ENCODE measurements at places on chromosomes 5 and 9.

DNA sequence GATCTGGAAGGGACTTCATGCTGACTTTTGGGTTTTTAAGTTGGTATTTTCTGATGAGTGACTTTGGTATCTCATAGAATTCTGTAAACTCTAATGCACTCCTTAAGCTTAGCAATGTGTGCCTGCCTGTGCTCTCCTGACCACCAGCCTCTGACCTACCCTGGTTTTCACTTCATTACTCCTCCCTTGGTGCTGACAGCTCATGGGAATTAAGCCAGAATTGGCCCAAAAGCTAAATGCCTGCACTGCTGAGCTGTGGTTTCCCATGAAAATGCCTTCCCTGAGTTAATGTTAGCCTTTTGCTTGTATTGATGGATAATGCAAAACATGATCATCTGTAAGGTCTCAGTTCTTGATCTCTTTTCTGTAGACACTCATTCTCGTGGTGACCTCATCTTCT is 308.0 kb downstream of the DOCK8 start:
- DNase-seq: no peak

GRCh38 chr9:91886414-91887076 is 63.5 kb downstream of the ROR2 start:
- DNase-seq: no peak

GRCh38 chr9:37412431-37413151 is 9.9 kb upstream of the GRHPR start:
- DNase-seq: no peak

- no peak for DNase-seq
These were observed 14.2 kb downstream of the UNC5A start for GRCh38 chr5:176824604-176825003.

DNA sequence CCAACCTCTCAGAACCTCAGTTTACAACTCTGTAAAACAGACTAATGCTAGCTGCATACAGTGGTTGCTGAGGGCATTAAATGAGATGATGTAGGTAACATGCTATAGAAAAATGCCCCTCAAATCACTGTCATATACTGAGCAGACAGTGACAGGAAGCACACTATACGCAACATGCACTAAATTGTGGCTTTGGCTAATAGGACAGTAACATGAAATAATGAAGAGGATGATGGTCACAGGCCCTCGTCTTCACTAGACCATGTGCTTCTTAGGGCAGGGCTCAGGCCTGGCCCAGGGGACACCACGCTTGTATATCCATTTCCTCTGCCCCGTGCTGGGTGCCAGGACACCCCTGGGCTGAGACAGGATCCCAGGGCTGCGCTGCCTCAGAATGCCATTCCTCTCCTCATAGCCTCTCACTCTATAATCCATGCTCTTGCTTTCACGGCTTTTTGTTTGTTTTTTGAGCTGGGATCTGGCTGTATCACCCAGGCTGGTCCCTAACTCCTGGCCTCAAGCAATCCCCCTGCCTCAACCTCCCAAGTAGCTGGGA is 18.9 kb downstream of the CSF1R start:
- no peak for DNase-seq

DNA sequence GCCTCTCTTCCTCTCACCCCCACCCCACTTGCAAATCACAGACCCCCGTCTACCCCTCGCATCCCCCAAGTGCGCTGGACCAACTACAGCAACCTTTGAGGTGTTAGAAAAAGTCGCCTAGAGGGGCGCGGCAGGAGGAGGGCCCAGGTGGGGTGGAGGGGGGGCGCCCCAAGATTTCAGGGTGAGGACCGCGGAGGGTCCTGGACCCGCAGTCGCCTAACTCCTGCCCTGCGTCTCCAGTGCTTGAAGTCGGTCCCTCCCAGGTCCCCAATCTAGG is 379 bp upstream of the EGFLAM start:
- DNase-seq: no peak

DNA sequence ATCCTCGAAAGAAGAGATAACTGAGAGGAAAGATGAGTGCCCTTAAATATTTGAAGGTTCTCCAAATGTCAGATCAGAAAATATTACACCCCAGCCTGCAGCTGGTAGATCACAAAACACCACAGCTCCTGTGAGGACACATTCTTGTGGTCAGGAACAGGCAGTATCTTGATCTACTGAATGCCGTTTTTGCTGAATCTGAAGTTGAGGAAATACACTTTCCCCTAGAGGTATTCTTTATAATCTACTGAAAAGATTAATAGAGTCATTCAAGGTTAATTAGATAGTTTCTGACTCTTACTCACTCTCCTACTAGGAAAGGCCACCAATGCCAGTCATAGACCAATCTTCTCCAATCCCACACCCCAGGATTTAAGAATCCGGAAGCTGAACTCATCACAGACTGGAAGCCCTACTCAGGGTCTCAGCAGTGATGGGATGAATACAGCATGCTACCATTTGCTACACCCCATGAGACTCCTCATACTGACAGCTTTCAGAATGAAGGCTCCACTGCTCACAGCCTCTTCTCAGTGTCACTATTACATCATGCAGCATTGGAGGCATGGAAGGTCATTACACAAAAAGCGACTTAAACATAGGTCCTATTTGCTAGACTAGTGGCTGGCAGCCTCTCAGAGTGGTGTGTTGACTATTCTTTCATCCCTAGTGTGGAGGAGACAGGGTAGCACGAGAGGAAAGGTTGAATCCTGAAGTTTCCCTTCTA is 143.9 kb upstream of the SLC1A3 start:
- no peak for DNase-seq

DNA sequence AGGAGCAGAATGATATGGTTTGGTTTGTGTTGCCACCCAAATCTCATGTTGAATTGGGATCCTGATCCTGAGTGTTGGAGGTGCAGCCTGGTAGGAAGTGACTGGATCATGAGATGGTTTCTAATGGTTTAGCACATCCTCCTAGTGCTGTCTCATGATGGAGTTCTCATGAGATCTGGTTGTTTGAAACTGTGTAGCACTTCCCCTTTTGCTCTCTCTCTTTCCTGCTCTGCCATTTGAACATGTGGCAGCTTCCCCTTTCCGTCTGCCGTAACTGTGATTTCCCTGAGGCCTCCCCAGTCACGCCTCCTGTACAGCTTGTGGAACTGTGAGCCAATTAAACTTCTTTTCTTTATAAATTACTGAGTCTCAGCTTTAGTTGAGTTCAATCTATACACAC is 756.8 kb upstream of the CDH6 start:
- DNase-seq: no peak

DNA sequence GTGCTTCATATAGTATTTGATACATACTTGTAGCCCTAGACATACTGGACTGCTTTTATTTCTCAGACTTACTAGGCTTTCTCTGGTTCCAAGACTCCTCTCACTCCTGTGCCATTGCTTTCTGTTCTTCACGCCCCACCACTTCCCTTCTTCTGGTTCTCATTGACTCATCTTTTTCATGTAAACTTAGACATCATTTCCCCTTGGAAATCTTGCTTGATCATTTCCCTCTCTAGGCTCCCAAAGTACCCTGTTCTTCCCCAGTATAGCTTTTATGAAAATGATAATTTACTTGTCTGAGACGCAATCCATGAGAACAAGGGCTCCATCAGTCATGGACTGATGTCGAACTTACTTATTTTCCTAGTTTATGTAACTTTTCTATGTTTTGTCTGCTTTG is 83.5 kb downstream of the TLR4 start:
- no peak for DNase-seq

DNA sequence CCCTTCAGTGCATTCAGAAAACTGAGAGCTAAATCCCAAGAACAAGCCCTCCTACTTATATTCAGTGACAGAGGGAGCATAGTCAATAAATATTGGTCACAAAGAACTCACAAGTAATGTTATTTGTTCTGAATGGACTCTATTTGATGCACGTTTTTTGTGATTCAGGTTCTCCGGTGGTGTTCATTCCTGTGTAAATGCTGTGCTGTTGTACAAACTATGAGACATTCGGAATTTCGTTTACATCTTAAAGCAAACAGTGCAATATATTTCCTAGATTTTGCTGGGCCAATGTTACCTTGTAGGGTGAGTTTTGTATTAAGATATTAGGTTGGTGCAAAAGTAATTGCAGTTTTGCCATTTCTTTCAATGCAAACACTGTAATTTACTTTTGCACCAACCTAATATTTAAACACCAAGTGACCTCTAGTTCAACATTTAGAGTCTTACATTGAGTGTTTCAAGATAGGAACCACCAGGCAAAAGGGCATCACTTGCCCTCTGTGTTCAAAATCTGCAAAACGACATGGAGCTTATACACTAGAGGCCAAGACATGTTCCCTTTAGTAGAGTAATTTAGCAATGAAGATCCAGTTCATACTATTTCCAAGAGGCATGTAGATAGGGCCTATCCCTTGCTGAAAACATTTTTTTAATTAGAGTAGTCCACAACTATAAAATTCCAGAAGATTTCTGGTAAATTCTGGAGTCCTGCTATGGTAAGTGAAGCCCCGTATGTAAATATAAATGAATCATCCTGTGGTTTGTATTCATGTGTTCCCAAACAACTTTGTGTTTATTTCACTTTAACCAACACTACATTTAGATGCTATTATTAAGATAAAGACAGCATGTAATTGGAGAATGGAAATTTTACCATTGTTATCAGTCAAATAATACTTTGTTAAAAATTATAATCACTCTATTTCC is 444.0 kb upstream of the PTGER4 start:
- DNase-seq: no peak

DNA sequence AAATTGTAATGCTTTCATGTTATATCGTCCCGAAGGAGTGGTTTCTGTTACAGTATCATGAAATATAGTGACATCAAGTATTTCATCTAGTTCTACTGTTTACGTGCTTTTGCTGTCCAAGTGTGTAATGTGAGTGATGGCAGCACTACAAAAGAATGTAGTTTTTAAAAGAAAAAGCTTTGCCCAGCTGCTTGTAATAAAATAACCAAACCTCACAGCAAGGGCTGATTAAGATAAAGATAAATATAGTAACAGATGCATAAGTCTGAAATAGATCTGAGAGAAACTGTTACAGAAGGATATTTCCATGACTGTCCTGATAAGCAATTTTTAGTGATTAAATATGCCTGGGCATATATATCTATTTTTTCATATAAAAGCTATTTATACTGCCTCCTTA is 106.4 kb downstream of the AUH start:
- DNase-seq: no peak

- no peak for DNase-seq
These were observed 174.4 kb upstream of the MSX2 start for GRCh38 chr5:174550026-174550425.

DNA sequence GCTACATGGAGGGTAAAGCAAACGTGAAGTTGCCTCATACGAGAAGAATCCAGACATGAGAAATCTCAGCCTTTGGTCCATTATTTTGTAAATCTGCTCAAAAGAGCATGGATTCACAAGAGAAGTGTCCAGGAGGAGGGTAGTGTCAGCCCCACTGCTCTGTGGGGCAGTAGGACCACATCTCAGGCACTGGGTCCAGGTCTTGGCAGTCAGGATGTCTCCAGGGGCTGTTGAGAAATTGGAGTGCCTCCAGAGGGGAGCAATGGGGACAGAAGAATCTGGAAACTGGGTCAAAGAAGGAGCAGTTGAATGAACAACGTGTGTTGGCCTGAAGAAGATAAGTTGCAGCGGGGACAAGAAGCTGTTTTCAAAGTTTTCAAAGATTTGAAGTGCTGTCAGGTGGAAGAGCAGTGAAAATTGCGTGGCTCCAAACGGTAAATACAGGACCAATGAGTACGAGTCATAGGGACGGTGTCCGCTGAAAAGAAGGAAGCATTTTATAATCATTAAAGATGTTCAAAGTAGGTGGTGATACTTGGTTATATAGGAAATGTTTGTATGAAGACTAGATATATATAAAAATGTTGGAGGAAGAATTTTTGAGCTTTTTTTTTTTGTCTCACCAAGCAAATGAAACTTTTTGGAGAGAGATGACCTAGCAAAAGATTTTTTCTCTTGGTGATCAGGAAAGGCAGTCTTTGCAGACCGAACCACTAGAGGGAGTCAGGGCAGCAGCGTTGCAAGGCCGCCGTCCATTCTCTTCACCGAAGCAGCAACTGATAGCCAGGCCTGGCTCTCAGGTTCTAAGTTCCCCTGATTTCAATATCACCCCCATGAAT is 57.1 kb upstream of the ZBED3 start:
- peak; percentile 1 for DNase-seq

GRCh38 chr5:165224366-165225045 is 1719.1 kb downstream of the MAT2B start:
- DNase-seq: no peak

DNA sequence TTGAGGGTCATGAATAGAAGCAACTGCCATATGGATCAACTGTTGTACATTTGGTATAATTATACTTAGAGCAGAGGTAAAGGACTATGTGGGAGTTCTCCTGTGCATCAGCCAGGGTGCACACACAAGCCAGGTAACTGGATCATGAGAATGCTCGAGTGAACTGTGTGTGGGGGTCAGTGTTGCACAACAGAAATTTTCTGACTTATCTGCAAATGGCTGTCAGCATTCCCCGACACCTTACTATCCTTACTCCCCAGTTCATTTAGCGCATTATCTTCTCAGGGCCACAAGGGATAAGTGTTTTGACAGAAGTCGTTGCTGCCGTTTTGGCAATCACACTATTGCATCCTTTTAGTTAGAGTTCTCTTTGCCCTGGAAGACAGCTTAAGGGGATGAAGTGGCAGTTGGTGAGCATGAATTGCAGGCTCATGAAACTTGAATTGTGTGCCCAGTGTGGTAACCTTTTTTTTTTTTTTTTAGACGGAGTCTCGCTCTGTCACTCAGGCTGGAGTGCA is 1.7 kb downstream of the CANX start:
- DNase-seq: no peak

DNA sequence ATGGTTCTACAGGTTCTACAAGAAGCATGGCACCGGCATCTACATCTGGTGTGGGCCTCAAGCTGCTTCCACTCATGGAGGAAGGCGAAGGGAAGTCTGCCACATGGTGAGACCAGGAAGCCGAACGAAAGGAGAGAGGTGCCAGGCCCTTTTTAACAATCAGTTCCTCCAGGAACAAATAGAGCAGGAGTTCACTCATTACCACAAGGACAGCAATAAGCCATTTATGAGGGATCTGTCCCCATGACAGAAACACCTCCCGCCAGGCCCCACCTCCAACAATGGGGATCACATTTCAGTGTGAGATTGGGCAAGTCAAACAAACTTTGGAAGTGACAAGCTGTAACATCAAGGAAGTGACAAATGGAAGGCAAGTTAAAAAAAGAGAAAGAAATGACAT is 95.5 kb upstream of the PTPN3 start:
- DNase-seq: no peak

- no peak for DNase-seq
These were observed 92.0 kb upstream of the RAI14 start for GRCh38 chr5:34563931-34564709.

DNA sequence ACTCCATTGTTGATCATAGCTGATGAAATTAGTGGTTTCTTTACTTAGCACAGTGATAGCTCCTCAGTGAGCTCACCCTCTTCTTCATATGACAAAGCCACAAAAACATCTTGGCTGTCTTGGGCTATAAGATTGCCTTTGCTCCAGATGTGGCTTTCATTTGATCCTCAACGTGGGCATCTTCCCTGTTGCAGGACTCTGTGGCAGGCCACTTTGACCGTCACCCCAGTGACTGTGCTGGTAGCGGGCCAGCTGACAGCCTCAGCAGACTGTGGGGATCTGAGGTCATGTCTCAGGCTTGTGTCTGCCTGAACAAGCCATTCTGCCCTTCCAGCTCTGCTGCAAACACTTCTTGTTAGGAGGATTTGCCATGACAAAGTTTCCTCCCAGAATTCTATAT is 422.2 kb downstream of the NR2F1-AS1 start:
- no peak for DNase-seq

All from activated CD8-positive, alpha-beta memory T cell treated with anti-CD3 and anti-CD28 coated beads for 4 hours (primary cell).